ENCODE measurements at places on chromosomes 6 and 20.

DNA sequence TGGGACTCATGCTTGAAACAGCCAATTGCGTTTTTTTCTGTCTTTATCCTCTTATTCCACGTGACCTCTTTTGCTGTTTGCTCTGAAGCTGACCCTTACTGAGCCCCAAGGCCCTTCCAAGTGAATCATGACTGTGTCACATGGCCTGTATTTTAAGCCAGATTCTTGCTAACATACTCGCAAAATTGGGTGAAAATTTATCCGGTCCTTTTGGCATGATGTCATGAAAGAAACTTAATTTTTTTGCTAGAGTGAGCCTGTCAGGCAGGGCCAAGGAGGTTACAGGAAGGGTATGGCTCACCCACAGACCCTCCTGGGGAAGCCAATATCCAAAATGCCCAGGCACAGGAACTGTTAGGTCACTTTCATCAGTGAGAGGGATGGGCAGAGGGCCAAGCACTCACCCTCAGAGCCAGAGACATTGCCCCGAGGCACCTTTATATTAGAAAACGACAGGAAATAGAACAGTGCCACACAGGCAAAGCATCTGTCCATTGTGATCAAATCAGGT is 296.7 kb downstream of the CDH26 start:
- DNase-seq = no peak

- no peak for DNase-seq
Measured at GRCh38 chr6:142960098-142960497, 15.1 kb upstream of the HIVEP2 start.

DNA sequence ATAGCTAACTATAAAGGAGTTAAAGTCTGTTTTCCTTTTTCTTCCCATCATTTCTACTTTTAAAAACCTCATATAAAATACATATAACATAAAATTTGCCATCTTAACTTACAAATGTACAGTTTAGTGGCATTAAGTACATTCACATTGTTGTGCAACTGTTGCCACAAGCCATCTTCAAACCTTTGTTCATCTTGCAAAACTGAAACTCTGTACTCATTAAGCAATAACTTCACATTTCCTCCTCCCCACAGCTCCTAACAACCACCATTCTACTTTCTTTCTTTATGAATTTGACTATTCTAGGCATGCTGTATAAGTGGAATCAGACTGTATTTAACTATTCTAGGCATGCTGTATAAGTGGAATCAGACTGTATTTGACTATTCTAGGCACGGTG is 4.5 kb downstream of the CCDC170 start:
- no peak for DNase-seq

GRCh38 chr6:9537381-9537780 is 877.5 kb downstream of the TFAP2A start:
- DNase-seq = no peak

GRCh38 chr6:71420693-71421328 is 132.2 kb downstream of the OGFRL1 start:
- no peak for DNase-seq

Data from HCT116 (cell line).